ENCODE measurements at places on chromosomes 16 and 17.

DNA sequence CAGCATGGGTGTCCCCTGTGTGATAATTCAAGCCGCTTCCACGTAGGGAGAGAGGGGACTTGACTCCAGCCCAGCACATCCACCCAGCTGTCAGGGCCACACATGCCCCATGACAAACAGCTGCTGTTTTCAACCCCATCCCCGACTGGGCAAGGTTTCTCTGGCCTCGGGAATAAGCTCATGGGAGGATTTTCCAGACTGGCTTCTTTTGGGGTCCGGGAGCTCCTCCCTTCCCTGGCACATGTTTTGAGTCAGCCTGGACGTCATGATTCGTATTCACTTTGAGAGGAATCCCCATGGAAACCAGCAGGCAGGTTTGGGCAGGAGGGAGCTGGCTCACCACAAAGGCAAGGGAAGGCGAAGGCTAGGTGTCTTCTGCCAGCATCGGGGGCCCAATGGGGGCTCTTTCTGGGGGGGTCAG lies 156.4 kb downstream of the CMIP start:
- no peak for DNase-seq

- DNase-seq, result no peak
Measured at GRCh38 chr16:88825146-88825545, 13.4 kb upstream of the APRT start.

GRCh38 chr17:79728169-79728907 lies 2.4 kb upstream of the ENPP7 start:
- DNase-seq, result peak; percentile 86

DNA sequence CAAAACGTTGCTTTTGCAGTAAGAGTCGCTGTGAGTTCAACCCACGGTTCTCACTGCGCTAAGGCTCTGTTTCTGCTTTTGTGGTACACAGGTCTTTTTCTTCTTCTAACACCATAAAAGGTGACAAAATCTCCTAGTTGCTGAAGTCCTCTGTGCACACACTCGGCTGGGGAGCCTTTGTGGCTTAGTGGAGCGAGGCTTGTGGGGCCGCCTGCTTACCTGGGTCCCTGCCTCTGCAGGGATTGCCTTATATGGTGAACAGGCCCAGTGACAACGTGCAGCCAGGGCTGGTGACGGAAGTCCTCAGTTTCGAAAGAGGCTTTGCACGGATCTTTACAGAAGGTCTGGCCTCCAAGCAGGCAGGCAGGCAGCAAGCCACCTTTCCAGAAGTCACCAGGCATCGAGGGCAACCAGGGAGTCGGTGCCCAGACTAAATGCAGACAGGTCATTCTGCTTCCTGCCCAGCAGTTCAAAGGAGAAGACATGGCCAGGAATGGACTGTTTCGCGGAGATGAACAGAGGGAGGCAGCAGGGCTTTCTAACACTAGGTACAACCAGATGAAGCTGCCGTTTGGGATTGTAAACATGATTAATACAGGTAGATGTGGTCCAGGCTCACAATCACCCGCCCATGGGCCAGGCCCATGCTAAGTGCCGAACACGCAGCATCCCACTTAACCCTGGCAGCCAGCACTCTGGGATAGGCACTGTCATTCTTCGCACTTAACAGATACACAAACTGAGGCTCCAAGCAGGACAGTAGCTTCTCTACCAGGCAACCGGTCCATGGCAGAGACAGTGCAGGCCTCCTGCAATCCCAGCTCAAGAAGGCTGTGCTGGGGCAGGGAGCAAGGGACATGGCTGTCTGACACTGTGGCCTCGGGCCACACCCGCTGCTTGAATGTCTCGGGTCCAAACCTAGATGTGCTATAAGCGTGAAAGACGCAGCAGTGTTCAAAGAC lies 10.7 kb upstream of the MEAK7 start:
- DNase-seq, result no peak

- DNase-seq, result peak; percentile 11
Measured at GRCh38 chr16:19879241-19879792, 5.3 kb downstream of the GPRC5B start.

DNA sequence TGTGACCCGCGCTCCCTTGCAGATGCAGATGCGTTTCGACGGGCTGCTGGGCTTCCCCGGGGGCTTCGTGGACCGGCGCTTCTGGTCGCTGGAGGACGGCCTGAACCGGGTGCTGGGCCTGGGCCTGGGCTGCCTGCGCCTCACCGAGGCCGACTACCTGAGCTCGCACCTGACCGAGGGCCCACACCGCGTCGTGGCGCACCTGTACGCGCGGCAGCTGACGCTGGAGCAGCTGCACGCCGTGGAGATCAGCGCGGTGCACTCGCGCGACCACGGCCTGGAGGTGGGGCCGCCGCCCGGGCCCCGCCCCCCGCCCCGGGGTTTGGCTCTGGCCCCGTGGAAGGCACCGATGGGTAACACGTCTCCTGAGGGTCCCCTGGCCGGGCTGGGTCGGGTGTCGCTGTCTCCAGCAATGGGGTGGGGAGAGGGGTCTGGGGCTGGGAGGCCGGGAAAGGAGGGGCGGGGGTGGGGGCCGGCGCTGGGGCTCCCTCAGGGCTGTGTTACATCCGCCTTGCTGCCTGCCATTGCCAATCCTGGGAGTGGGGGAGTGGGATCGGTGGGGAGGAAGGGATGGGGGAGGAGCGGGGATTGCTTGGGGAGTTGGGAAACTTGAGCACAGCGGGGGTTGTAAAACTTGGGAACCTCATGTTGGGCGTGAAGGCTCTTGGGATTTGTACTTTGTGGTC lies 737 bp downstream of the NUDT16L1 start:
- no peak for DNase-seq

DNA sequence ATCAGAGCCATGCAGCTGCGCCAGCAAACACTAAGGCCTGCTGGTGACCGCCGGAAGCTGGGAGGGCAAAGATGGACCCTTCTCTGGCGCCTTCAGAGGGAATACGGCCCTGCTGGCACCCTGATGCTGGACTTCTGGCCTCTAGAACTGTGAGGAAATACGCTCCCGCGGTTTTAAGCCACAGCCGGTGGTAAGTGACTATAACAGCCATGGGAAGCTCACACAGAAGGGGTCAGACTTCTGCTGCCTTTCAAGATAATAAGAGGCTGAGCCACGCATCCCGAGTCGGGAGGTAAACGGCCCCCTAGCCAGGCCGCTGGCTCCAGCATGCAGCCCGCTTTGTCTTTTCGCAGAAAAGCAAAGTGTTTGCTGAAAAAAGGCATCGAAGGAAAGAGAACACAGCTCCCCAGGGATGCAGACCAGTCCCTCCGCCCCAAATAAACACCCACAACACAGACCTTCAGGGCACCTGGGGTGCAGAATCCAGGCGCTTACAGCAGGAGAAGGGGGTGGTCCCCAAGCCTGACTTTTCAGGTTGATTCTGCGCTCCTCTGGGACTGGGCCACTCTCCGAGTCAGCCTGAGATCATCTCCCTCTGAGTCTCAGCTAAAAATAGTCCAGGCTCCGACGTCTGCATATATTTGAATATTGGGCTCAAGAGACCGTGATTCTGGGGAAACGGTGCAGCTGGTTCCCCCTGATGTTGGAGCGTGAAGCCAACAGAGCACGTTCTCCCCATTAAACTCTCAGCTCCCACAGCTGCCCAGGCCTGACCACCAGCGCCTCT lies 89.7 kb downstream of the MGAT5B start:
- DNase-seq, result peak; percentile 3

- DNase-seq, result no peak
Measured at GRCh38 chr17:67276075-67276474, 31.1 kb upstream of the HELZ start.

DNA sequence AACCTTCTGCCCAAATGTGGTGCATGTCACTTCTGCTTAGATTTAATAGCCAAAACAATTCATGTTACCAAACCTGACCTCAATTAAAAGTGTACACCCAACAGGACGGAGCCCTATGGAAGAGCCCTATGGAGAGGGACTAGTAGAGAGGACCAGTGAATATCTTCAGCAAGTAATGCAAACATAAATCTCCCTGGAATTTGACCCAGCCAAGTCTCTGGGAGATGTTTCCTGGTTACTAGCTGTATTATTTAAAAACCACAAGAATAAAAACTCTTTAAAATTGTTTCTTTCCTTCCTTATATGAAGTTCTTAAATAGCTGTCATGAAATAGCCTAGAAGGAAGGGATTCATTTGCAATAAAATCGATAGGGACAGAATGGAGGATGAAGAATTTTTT lies 255.8 kb downstream of the CDH11 start:
- DNase-seq, result peak; percentile 15

- no peak for DNase-seq
Measured at GRCh38 chr17:64498308-64499203, 1.7 kb upstream of the POLG2 start.

DNA sequence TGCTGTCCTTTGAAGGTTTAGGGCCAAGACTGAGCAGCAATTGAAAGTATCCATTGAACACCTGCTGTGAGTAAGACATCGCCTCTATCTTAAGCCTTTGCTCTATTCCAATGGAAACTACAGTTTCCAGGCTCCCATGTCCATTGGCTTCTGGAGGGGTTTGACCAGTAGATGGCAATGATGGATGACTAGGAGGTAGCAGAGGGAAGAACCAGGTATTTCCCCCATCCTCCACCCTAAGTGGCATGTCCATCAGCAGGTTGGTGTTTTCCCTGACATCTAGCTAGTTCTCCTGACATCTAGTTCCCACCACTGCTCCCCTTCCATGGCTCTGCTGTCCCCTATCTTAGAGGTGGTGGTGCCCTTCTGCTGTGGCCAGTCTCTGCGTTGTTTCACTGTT lies 58.7 kb downstream of the CENPV start:
- DNase-seq, result no peak

GRCh38 chr16:84532291-84532724 lies 27.8 kb upstream of the MEAK7 start:
- DNase-seq, result peak; percentile 74

DNA sequence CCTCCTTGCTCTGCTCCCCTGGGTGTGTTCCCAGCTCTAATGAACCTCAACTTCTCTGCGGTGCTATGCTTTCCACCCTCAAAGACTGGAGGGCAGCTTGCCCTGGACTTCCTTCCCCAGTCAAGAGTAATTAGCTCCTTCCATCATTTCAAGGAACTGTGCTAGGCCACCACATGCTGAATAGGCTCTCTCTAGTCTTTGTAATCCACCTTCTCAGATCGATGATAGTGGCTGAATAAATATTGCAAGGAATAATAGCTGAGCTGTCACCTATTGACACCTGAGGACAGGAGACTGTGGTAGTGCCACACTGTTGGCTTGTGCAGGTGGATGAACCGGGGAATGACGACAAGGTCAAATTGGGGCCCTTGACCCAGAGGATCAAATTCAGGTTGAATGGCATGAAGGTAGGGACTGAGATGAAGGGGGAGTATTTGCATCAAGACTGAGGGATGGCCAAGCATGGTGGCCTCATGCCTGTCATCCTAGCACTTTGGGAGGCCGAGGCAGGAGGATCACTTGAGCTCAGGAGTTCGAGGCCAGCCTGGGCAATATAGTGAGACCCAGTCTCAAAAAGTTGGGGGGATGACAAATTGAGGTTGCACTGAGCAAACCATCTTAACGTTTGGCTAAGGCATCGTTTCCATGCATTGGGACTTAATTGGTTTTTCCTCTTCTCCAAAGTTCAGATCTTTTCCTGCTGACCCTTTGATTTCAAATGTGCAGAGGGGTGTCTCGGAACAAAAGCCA lies 18.8 kb upstream of the SLC5A11 start:
- DNase-seq, result no peak

- DNase-seq, result no peak
Measured at GRCh38 chr17:75557852-75558665, 29.5 kb upstream of the MYO15B start.

GRCh38 chr17:61204456-61204855 lies 195.2 kb upstream of the TBX2 start:
- DNase-seq, result no peak

DNA sequence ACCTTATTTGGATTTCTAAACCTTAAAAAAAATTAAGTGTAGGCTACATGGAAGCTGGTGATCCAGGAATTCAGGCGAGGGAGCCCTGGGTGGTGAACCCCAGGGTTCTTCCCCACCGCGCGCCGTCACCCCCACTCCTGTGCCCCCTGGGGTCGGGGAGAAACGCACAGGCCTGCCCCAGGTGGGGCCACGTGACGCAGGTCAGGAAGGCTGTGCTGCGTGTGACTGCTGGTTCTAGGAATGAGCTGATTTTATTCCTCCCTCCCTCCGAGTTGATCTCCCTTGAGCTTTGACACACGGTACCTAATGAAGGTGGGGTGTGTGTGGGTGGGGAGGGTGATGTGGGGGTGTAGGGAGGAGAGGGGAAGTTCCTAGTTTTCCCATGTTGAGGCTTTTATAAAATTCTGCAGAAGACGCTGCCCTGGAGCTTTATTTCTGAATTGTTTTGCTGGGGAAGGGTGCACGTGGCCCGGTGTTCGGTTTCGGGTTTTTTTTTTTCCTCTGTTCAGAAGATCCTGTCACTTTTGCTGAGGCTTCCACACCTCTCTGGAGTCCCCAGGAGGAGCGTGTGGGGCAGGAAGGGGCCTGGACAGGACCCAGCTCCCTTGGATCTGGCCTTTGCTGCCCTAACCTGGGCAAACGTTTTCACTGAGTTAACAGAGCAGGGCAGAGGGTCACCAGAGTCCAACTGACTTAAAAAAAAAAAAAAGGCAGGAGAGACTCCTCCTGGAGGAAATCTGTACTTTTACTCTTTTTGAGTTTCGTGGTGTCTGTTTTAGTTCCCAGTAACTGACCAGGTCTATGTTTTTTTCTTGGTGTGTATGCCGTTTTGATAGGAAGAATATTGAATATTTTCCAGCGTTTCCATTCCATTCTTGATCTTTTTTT lies 55.8 kb upstream of the GSE1 start:
- DNase-seq, result no peak

GRCh38 chr16:2090777-2091546 lies 43.2 kb downstream of the TSC2 start:
- peak; percentile 13 for DNase-seq

DNA sequence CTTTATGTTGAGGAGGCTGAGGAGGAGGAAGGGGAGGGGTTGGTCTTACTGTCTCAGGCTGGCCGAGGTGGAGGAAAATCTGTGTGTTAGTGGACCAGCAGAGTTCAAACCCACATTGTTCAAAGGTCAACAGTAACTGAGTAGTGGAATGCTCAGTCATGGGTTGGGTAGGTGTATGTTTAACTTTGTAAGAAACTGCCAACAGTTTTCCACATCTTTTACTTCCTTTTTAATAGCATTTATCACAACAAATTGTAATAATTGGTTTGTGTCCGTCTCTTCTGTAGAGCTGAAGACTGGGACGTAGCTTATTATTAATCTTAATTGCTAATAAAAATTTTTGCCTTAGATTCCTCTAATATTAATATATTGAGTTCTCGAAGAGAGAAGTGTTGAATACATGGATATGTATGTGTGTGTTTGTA lies 5.3 kb downstream of the ATP6V0A1 start:
- no peak for DNase-seq

DNA sequence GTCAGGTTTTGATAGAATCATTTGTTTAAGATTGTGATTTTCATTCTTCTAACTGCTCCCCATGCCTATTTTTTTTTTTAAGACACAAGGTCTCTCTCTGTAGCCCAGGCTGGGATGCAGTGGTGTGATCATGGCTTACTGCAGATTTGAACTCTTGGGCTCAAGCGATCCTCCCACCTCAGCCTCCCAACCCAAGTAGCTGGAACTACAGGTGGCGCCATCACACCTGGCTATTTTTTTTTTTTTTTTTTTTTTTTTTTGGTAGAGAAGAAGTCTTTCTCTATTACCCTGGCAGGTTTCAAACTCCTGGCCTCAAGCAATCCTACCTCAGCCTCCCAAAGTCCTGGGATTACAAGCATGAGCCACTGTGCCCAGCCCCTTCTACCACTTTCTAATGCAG lies 223.3 kb downstream of the CBLN1 start:
- no peak for DNase-seq

GRCh38 chr16:65749506-65749905 lies 617.0 kb upstream of the CDH5 start:
- DNase-seq, result no peak
